Activated CD4-positive, alpha-beta T cell treated with anti-CD3 and anti-CD28 coated beads, Interleukin-2, Interleukin-6, amounts not matched to agents 100 ng/mL and 50 ng/mL, durations not matched to agents 16 hours and 8 hours (primary cell): ENCODE measurements at places on chromosomes 3 and 15.

- no peak for DNase-seq
Measured at GRCh38 chr3:37301980-37302708, 127.8 kb upstream of the LRRFIP2 start.

DNA sequence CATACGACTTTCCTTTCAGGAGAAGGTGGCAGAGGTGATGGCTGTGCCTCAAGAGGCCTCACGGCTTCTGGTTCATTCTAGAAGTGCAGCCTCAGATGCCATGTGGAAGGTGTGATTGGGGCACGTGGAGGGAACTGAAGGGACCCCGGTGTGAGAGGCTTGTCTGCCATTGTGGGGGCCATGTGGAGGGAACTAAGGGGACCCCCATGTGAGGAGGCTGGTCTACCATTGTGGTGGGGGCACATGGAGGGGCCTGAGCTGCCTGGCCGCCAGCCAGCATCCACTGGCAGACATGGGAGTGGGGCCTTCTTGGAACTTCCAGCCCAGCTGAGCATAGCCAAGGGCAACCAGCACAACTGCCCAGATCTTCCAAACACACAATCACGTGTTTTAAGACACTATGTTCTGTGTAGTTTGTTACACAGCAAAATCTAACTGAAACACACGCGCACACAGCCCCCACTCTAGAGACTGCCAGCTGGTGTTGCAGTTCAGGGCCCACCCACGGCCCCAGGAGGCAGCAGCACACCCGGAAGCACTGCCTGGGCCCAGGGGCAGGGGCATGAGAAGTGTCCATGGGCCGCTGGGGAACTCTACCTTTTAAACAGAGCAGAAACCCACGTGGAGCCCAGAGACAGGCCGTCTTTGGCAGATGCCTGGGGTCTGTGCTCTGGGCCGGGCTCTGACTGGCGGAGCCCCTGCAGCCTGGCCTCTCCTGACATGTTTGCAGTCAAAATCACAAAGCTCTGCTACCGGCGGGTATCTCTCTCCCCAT, 66.8 kb downstream of the IQSEC1 start:
- DNase-seq = no peak

GRCh38 chr15:73867956-73868355, 5.4 kb upstream of the TBC1D21 start:
- no peak for DNase-seq

- no peak for DNase-seq
Measured at GRCh38 chr3:123602325-123602724, 17.5 kb upstream of the HACD2 start.

DNA sequence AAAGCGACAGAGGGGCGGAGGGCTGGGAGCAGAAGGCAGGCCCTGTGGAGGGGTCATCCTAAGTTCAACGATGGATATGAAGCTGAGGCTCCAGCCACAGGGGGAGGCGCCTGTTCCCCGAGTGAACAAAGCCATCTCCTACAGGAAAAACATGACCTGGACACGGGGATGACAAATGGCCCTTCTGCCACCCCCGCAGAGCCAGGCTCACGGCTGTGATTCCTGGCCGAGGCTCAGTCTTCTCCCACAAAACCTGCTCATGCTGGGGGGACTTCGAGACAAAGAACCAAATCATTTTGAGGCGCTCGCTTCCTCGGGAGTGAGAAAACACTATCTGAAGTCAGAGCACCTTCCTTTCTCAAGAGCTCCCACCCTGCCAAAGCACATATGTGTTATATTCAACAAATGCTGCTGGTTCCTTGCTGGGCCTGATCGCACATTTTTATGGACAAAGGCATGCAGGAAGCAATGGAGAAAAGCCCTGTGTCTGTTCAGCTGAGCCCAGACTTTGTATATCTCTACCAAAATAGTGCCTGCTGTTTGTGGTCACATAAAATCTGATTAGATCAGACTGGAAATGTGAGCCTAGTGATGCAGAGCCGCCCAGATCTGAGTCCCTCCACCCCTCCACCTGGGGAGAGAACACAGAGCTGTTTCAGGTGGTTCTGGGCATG, 5.6 kb downstream of the RBP1 start:
- no peak for DNase-seq

DNA sequence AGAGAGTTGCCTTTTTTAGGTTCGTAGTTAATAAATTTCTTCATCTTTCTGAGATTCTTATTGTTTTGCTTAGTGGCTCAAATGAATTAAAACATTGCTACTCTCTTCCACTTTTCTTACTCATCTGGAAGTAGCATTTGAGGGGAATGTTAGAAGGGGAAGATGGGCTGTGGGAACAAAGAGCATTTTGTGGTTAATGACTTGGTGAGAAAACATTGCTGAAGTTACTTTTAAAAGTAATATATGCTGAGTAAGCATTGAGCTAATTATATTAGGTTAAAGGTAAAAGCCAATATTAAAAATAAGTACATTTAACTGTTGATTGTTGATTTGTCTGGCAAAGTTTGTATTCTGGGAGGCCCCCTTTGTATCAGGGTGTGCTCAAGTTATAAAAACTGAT, 5.7 kb downstream of the MORF4L1 start:
- no peak for DNase-seq

DNA sequence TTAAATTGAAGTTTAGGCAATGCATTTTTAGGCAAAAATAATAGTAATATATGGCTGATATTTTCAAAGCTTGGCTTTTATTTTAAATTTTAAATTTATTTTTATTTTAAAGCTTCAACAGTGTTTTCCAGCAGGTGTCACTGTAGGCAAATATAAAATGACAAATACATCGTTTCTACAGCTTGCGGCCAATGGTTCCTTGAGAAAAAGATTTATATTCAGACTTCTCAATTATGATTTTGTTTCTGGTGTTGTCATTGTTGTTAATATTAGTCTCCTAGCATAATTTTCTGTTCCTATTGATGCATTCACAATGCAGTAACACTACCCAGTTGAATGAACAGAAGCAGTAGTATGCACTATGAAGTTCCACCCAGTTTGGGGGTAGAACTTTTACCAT, 220.7 kb upstream of the DNAJC19 start:
- DNase-seq = peak; percentile 4
